Midbrain (tissue), 1 donor: ENCODE measurements at places on chromosomes 3 and 15.

DNA sequence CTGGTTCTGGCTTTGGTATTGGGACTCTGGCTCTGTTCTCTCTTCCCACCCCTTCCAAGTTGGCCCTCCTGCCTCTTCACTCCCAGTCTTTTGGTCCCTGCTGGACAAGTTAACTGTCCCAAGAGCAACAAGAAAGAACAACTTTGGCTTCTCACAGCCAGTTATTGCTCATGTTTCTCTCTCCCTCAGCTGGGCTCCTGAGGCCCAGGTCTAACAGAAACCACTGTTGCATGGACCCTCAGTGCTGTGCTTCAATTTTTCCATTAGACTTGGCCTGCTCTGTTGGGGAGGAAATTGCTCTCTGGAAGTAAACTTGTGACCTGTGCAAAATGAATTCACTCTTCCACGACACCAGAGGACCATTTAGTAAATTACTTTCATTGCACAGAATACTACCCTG is 64.5 kb downstream of the CHST2 start:
- no peak for DNase-seq

DNA sequence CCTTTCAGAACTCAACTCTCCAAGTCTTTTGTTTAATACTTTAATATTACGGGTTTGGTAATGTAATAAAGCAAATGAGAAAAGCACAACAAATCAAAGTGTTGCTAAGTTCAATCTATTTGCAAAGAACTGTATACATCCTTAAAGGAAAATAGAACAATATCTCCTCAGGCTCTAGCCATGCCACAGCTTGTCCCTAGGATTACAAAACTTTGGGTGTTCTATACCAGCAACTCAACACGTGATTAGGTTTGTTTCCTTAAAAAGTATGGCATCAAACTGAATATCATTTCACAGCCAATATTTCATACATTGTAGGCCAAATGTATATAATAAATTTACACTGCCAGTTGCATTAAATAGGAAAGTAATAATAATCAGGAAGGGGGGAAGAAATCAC is 418.6 kb upstream of the MDFIC2 start:
- DNase-seq, result no peak

DNA sequence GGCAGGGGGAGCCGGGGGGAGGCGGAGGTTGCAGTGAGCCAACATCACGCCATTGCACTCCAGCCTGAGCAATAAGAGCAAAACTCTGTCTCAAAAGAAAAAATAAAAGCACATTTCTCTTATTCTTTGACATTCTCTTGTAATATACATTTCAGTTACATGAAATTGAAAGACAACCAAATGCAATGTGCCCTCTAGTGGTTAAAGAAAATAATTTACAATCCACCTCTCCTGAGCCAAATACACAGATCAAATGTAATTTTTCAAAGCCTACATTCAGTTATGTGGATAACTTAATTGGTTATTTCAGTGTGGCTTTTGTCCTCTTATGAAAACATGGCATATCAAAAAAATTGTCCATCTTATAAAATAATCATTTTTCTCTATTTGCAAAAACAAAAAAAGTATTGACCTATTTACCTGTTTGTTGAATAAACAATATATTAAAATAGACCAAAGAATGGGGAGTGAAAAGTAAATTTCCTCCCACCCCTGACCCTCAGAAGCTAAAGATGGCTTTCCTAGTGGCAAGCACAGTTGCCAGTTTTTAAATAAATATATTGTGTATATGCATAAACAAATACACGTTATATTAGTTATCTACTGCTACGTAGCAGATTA is 14.2 kb upstream of the U2SURP start:
- DNase-seq, result peak; percentile 47

DNA sequence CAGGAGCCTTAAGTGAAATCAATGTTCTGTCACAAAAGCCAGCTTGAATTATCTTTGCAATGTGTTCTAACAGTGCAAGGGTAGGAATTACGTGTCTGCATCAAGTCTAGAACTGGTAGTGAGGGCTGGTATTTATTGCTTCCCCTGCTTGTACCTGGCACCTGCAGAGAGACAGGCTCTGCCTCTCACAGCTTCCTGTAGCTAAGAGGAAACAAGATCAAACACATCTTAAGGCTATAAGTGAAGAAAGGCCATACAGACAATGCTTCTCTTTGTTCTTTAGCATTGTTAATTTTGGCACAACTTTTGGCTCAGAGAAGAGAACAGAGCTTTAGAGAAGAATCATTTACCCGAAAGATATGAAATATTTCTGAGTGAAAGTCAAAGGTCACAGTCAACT is 479.9 kb downstream of the GRM7 start:
- no peak for DNase-seq

DNA sequence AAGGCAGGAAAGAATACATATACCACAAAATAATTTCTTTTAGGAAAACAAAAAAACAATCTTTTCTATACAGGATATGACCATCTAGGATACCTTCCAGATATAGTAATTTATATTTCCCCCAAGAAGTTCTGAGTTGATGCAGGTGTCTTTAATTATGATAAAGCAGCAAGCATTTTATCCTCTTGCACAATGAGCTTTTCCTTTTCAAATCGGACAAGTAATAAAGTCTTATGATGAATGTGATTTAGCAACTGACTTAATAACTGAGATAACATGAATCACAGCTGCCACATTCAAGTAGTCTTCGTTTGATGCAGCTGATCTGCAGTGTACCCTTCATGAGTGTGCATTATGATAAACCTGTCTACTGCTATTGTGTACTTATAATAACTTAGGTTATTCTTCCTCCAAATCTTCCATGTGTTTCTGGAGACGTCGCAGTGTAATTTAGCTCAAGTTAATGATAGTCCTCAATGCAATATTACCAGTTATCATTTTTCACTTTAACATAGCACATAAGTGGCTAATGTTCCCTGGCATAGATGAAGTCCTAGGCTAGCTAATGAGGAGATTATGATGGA is 260.3 kb upstream of the MRPL3 start:
- DNase-seq, result no peak

GRCh38 chr3:176430244-176431037 is 766.8 kb downstream of the TBL1XR1 start:
- DNase-seq, result peak; percentile 61

GRCh38 chr3:78091478-78092119 is 1051.7 kb downstream of the ROBO2 start:
- DNase-seq, result no peak

GRCh38 chr3:13299531-13300155 is 120.5 kb downstream of the NUP210 start:
- DNase-seq, result no peak

- DNase-seq, result no peak
Observed at GRCh38 chr3:62876064-62876463, 848 bp upstream of the CADPS start.
